Omental fat pad (tissue), 4 donors: ENCODE measurements at places on chromosomes 7 and 10. TPM values are rescaled to one million over a fixed set of nuclear protein-coding genes. Genes with fewer than 3 reads are reported as not detected.

AZGP1 gene
- 155 TPM for total RNA-seq

GHRHR gene
- total RNA-seq: not detected

SRI gene
- total RNA-seq: 102 TPM

FAM180A gene
- total RNA-seq: 16.1 TPM

OR2A5 gene
- not detected for total RNA-seq

TMEM229A gene
- total RNA-seq: not detected

SCART1 gene
- 5.2 TPM for total RNA-seq

ADRB1 gene
- 4.9 TPM for total RNA-seq

CALHM3 gene
- total RNA-seq: not detected

STYXL1 gene
- 13.6 TPM for total RNA-seq

GRCh38 chr7:120852700-120853099 lies 5.2 kb downstream of the TSPAN12 start:
- DNase-seq: no peak

DNA sequence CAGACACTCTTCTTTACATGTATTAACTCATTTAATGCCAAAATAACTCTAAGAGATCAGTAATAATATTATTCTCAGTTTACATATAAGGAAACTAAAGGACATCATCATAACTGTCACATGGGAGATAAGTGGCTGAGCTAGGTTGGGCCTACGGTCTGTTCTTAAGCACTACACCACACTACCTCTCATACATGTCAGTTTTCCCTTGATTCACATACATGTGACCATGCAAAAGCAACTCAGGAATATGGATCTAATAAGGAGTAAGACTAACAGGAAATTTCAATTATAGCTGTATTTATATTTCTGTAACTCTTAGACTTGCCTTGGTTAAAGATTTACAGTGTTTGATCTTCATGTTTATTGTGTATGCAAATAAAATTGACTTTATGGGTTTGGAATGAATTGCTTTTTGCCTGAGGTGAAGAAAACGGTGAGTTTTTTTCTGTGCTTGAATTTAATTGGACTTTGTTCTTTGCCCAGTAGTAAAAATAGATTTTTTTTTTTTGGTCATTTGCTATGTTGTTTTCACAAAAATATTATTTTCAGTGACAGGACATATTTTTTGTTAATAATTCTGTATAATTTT lies 69.7 kb downstream of the CYP51A1 start:
- no peak for DNase-seq

GRCh38 chr10:47042780-47043750 lies 131.8 kb downstream of the PTPN20 start:
- DNase-seq: no peak

DNA sequence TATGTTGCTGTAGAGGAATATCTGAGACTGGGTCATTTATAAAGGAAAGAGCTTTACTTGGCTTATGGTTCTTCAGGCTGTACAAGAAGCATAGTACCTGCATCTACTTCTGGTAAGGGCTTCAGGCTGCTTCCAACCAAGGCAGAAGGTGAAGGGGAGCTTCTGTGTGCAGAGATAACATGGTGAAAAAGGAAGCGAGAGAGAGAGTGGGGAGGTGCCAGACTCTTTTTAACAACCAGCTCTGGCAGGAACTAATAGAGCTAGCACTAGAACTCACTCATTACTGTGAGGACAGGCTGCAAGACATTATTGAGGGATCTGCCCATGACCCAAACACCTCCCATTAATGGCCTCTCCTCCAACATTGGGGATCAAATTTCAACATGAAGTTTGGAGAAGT lies 94.5 kb downstream of the KIF20B start:
- no peak for DNase-seq

- DNase-seq: no peak
These were observed 254.7 kb upstream of the NFE2L3 start for GRCh38 chr7:25897261-25897782.

- no peak for DNase-seq
These were observed 7.3 kb upstream of the ABLIM1 start for GRCh38 chr10:114665406-114665805.

DNA sequence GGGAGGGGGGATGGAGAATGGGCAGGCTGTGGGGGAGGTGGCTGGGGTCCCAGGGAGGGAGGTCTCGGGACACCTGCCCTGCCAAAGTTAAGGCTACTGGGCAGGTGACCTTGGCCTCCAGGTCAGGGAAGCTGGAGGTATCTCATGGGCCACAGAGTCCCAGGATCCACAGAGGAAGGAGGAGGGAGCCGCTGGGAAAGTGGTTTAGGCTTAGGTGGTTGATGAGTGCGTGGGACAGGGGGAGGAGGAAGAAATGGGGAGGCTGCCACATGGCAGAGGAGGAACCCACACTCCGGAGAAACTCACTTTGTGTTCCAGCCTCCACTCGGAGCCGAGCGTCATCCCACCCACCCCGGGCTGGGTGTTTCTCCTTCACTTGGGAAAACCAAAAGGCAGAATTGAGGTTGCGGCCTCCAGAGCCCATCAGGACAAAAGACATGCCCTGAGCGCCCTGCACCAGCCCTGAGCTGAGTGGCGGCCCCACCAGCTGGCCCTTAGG lies 46.1 kb downstream of the ASB13 start:
- DNase-seq: no peak

- no peak for DNase-seq
These were observed 257.2 kb downstream of the MAD1L1 start for GRCh38 chr7:1975581-1975980.

DNA sequence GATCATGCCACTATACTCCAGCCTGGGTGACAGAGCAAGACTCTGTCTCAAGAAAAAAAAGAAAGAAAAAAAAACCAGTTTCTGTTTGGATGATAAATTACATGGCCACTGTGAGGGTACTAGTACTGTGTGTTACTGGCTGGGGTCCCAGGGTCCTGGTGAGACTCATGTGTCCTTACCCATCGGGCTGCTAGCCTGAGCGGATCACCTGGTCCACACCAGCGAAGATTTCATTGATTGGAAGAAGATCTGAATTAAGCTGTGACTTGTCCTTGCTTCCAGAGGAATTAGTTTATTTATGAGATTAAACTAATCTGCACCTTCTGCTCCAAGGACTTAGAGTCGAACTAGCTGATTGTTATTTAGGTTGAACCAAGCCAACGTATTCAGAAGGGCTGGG lies 40.0 kb upstream of the BAMBI start:
- no peak for DNase-seq

- DNase-seq: no peak
These were observed 6.6 kb downstream of the DGKI start for GRCh38 chr7:137839903-137840779.

GRCh38 chr10:35059481-35059880 lies 30.7 kb downstream of the CUL2 start:
- DNase-seq: no peak

GRCh38 chr10:31574577-31574976 lies 255.6 kb downstream of the ZEB1 start:
- DNase-seq: no peak

DNA sequence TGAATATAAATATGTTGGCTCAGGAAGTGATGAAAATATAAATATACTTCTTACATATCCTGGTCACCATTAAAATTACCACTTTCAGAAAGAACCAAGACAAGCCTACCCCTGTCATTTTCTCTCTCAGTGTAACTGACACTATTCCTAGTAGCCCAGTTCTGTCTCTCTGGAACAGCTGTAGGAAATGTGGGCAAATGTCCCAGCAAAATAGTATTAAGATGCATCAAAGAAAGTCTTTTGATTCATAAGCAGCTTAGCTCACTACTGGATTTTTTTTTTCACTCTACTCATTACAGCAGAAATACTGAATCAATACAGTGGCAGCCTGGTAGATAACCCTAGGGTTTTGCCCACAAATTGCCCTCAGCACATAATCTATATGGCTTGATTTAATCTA lies 290.9 kb downstream of the DNAJB9 start:
- DNase-seq: no peak

DNA sequence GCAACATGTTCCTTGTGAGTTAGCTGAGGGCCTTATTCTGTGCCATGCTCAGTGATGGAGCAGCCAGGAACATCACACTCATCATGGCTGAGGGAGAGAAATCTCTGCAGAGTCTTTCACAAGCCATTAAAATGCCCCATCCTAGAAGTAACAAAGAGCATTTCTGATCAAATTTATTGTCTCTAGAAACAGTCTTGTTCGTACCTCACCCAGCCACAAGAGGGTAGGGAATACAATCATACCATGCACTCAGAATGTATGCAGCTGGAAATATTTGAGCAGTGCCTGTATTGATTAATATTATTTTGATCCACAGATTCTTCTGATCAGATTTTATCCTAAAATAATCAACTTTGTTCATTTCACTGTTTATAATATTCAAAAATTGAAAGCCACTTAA lies 17.3 kb downstream of the VPS26A start:
- no peak for DNase-seq

DNA sequence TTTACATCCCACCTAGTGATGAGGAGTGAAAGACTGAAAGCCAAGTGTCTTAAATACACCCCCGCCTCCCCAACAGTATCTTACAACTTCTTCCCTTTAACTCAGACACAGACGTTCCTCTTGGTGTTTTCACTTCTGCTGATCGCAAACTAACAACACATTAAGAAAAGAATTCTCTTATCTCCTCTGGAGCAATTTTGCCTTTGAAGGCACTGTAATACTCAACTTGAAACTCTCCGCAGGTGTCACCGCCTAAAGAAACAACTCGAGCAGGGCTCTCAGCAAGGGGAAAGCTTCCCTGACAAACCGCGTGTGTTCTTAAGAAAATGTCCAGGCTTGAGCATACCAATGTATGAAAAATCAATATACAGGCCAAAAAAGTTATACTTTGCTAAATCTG lies 452 bp downstream of the SEMA3C start:
- DNase-seq: no peak

DNA sequence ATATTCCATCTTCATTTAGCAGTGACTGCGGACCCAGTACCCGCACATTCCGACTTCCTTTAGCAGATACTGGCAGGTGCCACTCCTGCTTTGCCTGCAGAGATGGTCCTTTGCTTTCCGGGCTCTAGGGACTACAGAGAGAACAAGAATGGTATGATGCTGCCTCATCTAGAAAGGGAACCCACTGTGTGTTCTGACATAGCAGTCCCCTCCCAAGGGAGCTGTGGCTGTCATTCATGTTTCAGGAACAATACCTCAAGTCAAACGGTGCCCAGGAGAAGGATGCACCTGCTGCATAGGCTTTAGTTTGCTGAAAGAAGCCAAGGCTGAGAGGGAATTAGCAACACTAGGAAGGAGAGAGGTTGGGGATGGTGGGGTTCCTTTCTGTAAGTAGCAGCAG lies 15.9 kb upstream of the TMEM72 start:
- no peak for DNase-seq

DNA sequence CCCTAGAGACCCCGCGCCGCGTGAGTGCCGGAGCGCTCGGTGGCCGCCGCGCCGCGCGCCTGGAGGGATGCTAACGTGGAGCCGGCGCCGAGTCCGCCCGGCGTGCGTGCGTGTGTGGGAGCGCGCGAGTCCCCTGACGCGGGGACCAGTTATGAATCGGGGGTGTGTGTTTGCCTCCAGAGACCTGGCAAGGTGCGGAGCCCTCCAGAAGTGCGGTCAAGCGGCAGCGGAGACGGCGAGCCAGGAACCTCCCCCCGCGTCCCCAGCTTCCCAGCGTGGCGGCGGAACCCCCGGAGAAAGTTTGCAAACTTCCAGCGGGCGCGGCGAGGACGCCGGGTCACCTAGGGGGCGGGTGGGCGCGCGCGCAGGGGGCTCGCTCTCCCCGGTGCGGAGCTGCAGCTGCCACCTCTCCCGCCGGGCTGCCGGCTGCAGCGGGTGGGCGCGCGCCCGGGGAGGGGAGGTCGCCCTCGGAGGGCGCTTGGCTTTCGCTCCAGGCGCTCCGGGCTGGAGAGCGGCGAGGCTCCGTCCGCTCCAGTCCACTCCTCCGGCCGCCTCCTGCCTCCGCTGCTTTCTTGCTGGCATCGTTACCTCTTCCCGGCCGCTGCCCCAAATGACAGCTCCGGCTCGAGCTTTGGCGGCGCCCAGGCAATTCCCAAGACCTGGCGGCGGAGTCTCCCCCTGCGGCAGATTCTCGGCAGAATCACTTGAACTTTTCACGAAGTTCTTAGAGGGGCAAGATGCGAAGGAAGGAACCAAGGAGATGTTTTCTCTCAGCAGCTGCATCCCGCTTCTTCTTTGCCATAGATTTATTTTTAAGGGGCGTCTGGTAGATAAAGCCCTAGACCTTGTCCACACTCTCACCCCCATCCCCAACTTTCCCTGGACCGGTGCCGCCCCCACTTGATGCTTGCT lies 2.3 kb upstream of the CREB5 start:
- no peak for DNase-seq

GRCh38 chr10:22676435-22676834 lies 37.9 kb downstream of the PIP4K2A start:
- DNase-seq: no peak

DNA sequence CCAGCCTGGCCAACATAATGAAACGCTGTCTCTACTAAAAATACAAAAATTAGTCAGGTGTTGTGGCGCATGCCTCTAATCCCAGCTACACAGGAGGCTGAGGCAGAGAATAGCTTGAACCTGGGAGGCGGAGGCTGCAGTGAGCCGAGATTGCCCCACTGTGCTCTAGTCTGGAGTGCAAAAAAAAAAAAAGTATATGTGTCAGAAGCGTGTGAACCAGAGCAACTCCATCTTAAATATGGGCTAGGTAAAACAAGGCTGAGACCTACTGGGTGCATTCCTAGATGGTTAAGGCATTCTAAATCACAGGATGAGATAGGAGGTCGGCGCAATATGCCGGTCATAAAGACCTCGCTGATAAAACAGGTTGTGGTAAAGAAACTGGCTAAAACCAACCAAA lies 6.2 kb downstream of the CCL24 start:
- no peak for DNase-seq

DNA sequence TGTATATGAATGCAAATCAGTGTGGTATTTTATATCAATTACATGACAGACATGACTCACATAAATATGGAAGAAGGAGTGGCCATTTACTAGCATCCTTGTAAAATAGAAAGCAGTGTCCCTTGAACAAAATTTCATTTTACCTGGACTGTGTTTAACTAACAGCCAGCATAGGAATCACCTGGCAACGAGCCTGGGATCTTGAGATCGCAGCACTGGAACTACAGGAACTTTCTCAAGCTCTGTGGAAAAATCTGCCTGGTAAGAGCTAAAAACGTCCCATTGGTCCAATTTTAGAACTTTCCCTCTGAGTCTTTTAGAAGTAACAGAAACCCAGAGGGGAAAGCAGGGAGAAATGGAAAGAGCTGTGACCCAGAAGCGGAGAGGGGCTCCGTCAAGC lies 68.9 kb upstream of the AMPH start:
- DNase-seq: no peak

DNA sequence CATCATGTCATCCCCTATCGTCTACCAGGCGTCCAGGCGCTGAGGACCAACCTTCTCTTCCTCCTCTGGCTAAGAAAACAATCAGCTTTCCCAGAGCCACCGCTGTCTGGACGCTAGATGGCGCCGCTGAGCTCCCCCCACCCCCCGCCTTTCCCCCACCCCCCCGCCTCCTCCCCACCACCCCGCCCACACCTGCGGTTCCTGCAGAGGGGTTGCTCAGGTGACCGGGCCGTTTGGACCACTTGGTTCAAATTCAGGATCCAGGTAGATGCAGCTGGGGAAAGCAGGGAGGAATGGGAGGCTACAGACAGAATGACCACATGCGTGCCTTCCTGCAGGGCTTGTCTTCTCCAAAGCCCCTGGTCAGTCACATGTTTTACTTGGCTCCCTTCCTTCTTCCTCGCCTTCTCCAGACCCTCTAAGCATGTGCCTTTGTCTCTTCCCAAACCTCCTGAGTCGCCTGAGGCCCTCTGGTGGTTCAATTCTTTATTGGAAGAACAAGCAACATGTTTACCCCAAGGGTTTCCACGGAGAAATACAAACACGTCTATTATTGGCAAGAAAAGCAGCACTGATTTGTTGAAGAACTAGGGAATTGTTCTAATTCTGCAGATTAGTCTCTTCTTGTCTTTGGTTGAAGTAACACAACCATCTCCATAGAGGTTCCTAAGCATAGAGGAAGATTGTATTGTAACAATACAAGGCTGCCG lies 24.7 kb downstream of the AOC1 start:
- DNase-seq: no peak
